ENCODE measurements at places on chromosomes 6 and 20.

GRCh38 chr6:139693735-139694134 is 319.3 kb upstream of the CITED2 start:
- DNase-seq: no peak

DNA sequence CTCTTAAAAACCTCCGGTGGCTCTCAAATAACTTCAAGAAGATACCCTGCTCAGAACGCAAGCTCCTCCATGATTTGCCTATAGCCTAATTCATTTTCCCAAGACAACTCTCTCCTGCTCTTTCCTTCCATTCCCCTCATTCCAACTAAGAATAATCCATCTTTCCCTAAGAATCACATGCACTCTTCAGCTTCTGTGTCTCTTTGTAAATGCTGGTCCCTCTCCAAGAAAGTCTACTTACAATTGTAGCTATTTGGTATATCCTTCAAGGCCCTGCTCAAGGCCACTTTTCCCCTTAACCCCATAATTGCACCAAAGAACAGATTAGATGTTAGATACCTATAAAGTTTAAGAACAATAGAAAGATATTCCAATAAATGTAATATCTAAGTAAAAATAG is 7.4 kb upstream of the HEY2 start:
- no peak for DNase-seq

DNA sequence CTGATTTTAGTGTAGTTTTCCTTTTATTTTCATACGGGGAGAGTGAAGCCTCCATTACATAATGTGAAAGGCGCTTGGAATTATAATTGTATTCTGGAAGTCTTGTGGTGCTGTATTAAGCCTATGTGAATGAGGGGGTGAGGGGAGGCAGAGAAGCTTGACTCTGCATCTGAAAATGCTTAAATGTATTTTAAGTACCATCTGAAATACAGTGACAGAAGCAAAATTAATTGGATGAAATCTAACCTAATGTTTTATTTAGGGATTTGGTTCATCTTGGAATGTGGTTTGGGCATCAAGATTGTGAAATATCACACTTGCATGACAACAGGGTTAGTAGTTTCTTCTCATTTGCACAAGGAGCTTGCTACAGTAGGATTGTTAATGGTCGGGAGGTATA is 41.2 kb downstream of the TMEM200A start:
- DNase-seq: no peak

- DNase-seq: no peak
Measured at GRCh38 chr6:164427728-164428402, 881.5 kb downstream of the C6orf118 start.

DNA sequence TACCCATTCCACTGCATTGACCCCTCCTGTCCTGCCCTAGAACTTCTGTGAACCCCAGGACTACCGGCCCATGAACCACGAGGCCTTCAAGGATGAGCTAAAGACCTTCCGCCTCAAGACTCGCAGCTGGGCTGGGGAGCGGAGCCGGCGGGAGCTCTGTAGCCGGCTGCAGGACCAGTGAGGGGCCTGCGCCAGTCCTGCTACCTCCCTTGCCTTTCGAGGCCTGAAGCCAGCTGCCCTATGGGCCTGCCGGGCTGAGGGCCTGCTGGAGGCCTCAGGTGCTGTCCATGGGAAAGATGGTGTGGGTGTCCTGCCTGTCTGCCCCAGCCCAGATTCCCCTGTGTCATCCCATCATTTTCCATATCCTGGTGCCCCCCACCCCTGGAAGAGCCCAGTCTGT is 8.7 kb downstream of the CDC25B start:
- DNase-seq: no peak

GRCh38 chr20:17897566-17898307 is 70.9 kb downstream of the SNX5 start:
- no peak for DNase-seq

DNA sequence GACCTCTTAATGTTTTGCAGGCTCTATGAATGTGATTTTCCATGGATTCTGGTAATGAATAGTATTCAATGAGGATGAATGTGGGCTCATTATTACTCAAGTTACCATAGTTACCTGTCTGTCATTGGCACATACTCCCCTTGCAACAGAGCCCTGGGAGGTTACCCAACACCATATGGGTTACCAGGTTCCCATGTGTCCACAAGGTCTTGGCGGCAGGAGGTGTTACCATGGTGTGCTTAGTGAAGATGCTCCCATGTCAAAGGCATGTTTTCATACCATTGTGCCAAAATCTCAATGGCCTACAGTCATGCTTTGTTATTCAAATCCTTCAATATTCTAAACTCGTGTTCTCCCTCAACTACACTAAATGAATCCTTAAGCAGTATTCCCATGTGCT is 232.5 kb downstream of the HDGFL1 start:
- DNase-seq: no peak

GRCh38 chr20:48714764-48715163 is 113.0 kb downstream of the PREX1 start:
- DNase-seq: no peak

GRCh38 chr6:7707787-7708186 is 18.1 kb upstream of the BMP6 start:
- DNase-seq: peak; percentile 11

DNA sequence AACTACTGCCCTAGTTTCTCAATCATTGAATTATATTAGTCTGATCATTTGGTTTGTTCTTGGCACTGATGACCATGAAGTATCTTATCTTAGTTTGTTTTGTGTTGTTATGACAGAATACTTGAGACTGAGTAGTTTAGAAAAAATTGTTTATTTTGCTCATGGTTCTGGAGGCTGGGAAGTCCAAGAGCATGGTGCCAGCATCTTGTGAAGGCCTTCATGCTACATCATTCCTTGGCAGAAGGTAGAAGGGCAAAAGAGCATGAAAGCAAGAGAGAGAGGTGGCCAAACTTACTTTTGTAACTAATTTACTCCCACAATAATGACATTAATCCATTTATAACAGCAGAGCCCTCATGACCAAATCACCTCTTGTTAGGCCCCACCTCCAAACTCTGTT is 40.1 kb upstream of the ANKEF1 start:
- DNase-seq: no peak

- no peak for DNase-seq
Measured at GRCh38 chr6:149176971-149177667, 140.4 kb upstream of the TAB2 start.

- DNase-seq: peak; percentile 84
Measured at GRCh38 chr6:11428895-11429294, 108.7 kb upstream of the TMEM170B start.

DNA sequence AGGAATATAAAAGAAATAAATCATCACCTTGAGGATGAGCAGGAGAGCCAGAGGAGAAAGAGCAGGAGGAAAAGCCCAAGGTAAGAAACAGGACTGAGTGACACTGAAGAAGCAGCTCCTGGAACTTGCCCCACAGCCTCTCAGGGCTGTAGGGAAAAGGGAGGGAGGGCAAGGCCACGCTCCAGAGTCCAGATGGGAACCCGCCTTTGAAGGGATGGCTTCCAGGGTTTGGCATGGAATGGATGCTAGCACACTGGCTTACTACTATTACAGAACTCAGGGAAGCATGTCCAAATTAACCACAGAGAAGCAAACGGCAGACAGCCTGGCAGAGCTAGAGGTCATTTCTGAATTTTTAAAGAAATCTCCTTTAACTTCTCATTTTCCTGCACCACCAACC is 26.8 kb downstream of the RALGAPA2 start:
- no peak for DNase-seq

GRCh38 chr20:23826541-23827021 is at the start of gene CST2:
Gene CST2, minus strand, starts transcription at chr20:23826729. Its CDS starts 69 bp downstream, at chr20:23826660.
- no peak for DNase-seq

GRCh38 chr6:46584586-46584985 is 68.0 kb downstream of the CYP39A1 start:
- DNase-seq: no peak

GRCh38 chr6:109693111-109693510 is 2.0 kb downstream of the FIG4 start:
- no peak for DNase-seq

DNA sequence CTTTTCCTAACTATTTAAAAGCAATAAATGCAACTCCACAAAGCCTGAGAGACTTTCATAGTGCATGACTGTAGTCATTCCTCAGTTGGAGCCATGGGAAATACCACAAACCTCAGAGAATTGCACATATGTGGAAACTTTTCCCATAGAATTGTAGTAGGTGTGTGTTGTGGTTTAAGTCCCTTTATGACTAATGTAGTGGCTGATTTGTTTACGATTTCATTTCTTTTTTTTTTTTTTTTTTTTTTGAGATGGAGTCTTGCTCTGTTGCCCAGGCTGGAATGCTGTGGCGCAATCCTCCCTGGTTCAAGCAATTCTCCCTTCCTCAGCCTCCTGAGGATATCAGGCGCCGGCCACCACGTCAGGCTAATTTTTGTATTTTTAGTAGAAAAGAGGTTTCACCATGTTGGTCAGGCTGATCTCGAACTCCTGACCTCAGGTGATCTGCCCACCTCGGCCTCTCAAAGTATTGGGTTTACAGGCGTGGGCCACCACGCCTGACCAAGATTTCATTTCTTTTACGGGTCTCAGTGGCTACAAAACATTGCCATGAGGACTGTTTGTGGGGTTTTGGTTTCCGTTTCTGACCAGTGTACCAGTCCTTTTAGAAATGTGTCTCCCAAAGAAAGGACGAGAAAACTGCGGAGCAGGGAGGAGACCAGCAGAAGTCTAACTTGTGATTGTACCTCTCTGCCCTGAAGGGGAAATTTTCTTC is 212.1 kb upstream of the MARCKS start:
- DNase-seq: peak; percentile 72

- DNase-seq: peak; percentile 76
Measured at GRCh38 chr6:7615611-7616383, 25.8 kb downstream of the SNRNP48 start.

- no peak for DNase-seq
Measured at GRCh38 chr20:5776077-5776476, 25.9 kb downstream of the SHLD1 start.

- DNase-seq: no peak
Measured at GRCh38 chr20:60137657-60138245, 179.5 kb downstream of the CDH26 start.

DNA sequence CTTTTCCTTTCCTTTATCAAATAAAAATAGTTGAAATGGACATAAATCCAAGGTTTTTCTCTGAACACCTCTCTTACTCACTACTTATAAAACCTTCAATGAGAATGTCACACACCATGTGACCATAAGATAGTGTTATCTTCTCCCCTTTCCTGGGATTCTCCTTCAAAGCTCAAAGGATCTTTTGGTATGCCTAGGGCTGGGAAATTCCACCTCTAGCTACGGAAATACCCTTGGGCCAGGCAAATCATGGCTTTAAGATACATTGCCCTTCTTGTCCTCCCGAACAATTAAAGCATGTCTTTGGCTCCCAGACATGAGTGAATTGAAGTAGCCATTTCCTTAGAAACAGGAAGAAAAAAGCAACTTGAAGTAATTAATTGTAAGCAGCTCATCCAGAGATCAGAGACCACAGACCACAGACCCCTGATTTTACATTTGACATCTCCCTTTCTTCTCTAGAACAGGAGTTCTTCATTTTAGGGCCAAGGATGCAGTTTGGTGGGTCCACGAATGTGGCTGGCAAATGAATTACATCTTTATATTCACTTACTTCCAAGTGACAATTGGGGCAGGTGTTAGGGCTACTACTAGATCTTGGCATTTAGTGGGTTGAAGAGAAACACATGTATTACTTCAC is 4.1 kb downstream of the PLCB4 start:
- no peak for DNase-seq

- peak; percentile 15 for DNase-seq
Measured at GRCh38 chr6:108895571-108895970, 47.3 kb downstream of the ARMC2 start.

DNA sequence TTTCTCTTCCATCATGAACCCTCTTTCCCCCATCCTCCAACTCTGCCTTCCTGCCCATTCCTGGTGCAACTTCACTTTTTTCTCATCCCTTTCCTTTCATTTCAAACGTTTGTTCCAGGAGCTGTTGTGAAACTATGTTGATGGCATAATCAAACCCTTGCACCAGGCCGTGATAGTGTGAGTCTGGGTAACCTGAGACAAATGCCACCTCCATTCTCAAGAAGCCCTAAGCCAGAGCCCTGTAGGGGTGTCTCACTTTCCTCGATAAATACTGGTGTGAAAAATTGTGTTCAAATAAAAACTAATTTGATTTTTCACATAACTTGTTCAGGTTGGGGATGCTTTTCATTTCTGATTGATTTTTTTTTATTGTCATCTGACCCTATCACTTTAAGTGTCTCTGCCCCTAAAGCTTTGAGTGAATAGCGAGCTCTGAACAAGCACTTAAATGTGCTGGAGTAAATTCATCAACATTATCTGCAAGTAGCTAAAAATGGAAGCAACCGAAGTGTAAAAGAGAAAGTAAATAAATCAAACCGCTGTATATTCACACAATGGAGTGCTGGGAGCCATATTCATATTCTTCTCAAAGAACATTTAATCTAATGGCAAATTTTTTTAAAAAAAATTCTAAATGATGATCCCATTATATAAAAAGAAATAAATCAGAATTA is 303.1 kb upstream of the CDYL start:
- no peak for DNase-seq

DNA sequence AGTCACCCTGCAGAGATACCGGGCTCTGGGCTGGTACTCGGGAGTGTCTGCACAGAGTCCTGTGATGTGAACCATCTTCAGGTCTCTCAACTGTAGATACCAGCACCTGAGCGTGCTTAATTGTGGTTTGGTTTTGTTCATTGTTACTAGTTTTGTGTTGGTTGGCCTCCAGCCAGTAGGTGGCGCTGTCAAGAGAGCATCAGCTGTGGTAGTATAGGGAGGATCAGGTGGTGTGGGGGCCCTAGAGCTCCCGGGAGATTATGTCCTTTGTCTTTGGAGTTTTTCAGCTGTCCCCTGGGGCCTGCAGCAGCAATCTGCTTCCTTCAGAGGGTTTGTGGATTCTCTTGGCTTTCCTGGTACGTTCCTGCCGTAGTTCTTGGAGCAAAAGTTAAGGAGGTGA is 67.9 kb downstream of the CDYL start:
- DNase-seq: no peak

DNA sequence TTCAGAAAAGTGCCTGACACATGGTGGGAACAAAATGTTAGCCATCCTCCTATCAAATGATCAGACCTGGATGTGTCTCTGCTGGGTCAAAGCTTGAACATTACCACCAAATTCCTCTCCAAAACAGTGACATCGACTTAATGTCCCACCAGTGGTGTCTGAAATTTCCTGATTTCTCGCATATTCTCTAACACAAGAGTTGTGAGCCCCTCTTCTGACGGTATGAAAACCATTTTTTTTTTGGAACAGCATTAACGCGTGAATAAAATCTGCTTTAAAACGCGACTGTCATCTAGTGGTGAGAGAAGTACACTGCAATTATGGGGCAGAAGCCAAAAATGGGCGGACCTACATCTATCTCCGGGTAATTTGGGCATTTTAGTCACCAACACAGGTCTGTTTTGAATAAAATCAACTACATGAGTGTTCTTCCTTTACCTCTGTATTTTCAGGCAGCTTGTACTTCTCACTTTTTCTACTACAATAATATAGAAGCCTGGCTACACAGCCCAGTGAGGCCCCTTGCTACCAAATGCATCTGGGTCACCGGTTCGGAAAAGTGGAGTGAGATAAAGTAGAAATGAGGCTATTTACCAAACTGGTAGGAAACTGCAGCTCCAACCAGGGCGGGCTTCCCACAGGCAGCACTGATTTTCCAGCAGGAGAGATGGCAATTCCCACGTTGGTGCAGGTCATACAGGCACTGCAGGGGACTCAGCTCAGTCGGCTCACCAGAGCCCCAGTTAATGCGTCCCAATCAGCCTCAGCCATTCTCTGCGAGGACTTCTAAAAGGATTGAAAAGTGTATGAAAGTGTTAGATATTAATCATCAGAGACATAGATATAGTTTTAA is 27.4 kb downstream of the MGME1 start:
- peak; percentile 76 for DNase-seq

Data from lung microvascular endothelial cell (primary cell).